Stimulated activated CD8-positive, alpha-beta memory T cell treated with anti-CD3 and anti-CD28 coated beads, Interleukin-7, amount 100 ng/mL, for 24 hours (primary cell): ENCODE measurements at places on chromosomes 3 and 15.

GRCh38 chr3:117557464-117558090 is 848.0 kb downstream of the TUSC7 start:
- no peak for DNase-seq

GRCh38 chr3:65583188-65583587 is 455.5 kb downstream of the MAGI1 start:
- no peak for DNase-seq

GRCh38 chr3:43094851-43095250 is 11.0 kb downstream of the POMGNT2 start:
- DNase-seq = no peak

GRCh38 chr3:126416943-126417342 is 22.2 kb downstream of the CFAP100 start:
- DNase-seq = no peak

GRCh38 chr3:191119415-191120295 is 79.4 kb upstream of the OSTN start:
- DNase-seq = no peak

GRCh38 chr3:99425930-99426329 is 212.5 kb upstream of the COL8A1 start:
- no peak for DNase-seq

DNA sequence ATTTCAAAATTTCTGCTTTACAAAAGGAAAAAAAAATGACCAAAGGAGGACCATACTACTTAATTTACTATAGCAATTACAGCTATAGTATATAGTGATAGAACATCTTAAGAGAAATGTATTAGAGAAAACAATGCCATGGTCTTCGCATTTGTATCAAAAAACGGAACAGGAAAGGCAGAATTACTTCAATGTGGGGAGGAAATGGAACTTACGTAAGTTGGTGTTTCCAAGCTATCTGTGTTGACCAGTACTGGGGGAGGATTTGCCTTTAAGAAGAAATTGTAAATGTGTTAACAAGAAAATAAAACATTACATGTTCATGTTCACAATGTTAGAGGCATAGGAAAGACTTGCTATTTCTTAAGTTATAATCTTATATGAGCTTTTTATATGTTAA is 119.9 kb upstream of the MELTF start:
- no peak for DNase-seq

DNA sequence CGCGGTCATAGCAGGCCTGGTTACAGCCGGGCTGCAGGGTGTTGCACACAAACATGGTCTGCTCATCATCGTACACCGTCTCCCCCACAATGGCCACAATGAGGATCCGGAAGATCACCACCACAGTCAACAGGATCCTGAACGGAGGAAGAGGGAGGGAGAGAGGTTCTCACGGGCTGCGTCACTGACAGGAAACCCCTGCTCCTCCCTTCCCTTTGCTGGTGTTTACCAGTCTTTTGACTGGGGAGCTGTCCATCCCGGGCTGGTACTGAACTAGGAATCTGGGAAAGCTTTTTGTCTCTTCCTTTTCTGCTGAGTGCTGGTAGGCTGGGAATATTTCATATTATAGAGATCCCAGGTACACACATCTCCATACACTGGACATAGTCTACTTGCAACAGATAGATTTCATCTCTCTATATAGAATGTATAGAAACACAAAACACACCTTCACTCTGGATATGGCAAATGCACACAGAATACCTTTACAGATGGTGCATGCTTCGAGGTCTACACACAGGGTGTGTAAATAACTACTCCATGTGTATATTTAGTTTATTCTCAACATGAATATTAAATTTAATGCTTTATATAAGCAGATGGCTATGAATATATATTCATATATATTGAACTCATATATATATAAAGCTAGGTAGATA is 1.4 kb downstream of the GJD2 start:
- DNase-seq = no peak
